ENCODE measurements at places on chromosomes 2 and 18. TPM values are rescaled to one million over a fixed set of nuclear protein-coding genes. Genes with fewer than 3 reads are reported as not detected.

DNA sequence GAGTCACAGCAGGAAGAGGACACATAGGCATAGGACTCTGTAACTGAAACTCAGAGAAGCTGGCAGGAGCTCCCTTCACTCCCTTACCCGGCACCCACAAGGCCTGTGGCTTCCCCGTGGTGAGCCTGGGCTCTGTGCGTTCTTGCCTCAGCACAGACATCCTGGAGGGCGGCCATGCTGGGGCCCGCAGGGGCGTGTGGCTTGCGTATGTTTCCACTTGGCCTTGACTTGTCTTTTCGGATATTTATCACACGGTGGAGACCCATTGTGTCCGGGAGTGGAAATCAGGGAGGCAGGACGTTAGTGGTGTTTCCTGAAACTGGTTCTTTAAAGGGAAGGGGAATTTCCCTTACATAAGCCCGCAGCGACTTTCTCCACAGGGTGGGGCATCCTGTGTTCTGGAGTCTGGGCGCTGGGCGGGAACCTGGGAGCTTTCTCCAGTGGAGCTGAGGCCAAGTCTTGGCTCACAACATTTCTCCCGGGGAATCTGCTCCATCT, 49.9 kb upstream of the EML6 start:
- H3K4me3 ChIP-seq: no peak overlapping the region
- no peaks in the 10 kb centered on the region for H3K36me3 ChIP-seq
- H3K27me3 ChIP-seq: no peaks in the 10 kb centered on the region
- peak overlapping the region; percentile 57 for H3K27ac ChIP-seq
- H3K4me1 ChIP-seq: peaks cover 10% of the 10 kb centered on the region
- DNase-seq: peak; percentile 90

- no peak overlapping the region for H3K4me3 ChIP-seq
- no peaks in the 10 kb centered on the region for H3K27me3 ChIP-seq
- H3K36me3 ChIP-seq: no peaks in the 10 kb centered on the region
- H3K27ac ChIP-seq: no peak overlapping the region
- no peak for DNase-seq
Observed at GRCh38 chr18:37521510-37522465, 43.8 kb downstream of the CELF4 start.

CHN1 gene
- 6.7 TPM for total RNA-seq

GRCh38 chr18:61149786-61150185, 183.4 kb upstream of the CDH20 start:
- no peak overlapping the region for H3K27ac ChIP-seq
- H3K36me3 ChIP-seq: no peaks in the 10 kb centered on the region
- no peak overlapping the region for H3K4me3 ChIP-seq
- no peak for DNase-seq
- peaks cover 3% of the 10 kb centered on the region for H3K27me3 ChIP-seq
- no peaks in the 10 kb centered on the region for H3K4me1 ChIP-seq

SERPINB11 gene
- total RNA-seq: not detected

PPIG gene
- 55.4 TPM for total RNA-seq

DNA sequence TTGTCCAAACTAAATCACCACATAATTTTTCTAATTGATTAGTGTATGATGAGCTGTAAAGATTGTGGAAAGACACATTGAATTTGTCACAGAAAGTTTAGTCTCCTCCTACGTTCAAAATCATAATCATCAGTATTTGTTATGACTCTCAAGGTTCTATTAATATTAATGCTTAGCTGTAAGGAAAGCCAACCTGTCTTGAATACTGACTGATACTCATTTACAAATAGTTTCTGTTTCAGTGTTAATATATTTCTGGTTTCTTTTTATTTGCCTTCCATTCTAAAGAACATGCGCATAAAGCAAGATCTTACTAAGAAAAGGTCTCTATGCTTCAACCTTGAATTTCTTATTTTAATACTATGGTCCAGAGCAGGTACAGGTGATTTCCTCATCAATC, 55.1 kb downstream of the CPS1 start:
- no peaks in the 10 kb centered on the region for H3K27me3 ChIP-seq
- DNase-seq: no peak
- H3K4me1 ChIP-seq: no peaks in the 10 kb centered on the region
- H3K27ac ChIP-seq: no peak overlapping the region

- H3K36me3 ChIP-seq: no peaks in the 10 kb centered on the region
- DNase-seq: no peak
- H3K27ac ChIP-seq: no peak overlapping the region
- no peak overlapping the region for H3K4me3 ChIP-seq
Observed at GRCh38 chr2:136052369-136053362, 65.3 kb downstream of the CXCR4 start.

GRCh38 chr2:235238537-235238936, 255.3 kb upstream of the AGAP1 start:
- DNase-seq: peak; percentile 74
- H3K36me3 ChIP-seq: no peaks in the 10 kb centered on the region
- no peak overlapping the region for H3K27ac ChIP-seq
- H3K4me3 ChIP-seq: no peak overlapping the region

DNA sequence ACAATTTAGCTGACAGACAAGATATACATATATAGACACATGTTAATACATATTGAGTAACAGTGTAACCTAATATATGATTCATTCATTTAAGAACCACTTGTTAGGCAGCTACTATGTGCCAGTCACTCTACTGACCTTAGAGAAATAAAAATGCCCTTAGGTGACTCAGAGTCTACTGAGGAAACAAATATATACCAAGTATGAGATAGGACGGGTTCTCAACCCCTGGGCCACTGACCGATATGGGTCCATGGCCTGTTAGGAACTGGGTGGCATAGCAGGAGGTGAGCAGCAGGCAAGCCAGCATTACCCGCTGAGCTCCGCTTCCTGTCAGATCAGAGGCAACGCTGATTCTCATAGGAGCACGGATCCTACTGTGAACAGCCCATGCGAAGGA, 14.8 kb downstream of the STRN start:
- no peak overlapping the region for H3K27ac ChIP-seq
- DNase-seq: no peak
- no peaks in the 10 kb centered on the region for H3K27me3 ChIP-seq
- no peaks in the 10 kb centered on the region for H3K36me3 ChIP-seq

DNA sequence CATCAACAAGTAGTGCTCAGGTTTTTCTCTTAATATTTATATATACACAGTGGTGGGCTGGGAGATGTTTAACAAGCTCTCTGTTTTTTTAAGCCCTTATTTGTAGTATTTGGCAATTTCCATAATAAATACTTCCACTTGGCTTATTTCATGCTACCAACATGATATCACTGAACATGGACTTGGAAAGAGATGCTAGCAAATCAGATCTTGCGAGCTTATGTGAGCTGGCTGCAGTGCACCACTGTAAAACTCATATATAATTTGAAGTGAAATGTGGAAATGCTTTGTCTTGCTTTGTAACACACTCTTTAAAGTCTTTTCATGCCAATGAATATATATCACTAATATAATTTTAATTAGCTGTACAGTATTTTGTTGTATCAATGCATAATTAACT, 155.7 kb downstream of the ALK start:
- peaks cover 3% of the 10 kb centered on the region for H3K4me1 ChIP-seq
- H3K4me3 ChIP-seq: no peak overlapping the region
- no peak for DNase-seq
- H3K27ac ChIP-seq: no peak overlapping the region

- no peak overlapping the region for H3K4me3 ChIP-seq
- no peak for DNase-seq
- H3K4me1 ChIP-seq: peaks cover 9% of the 10 kb centered on the region
- H3K36me3 ChIP-seq: no peaks in the 10 kb centered on the region
Observed at GRCh38 chr18:47915229-47915628, 15.2 kb downstream of the SMAD2 start.

GRCh38 chr2:224175538-224175937, 136.5 kb upstream of the SERPINE2 start:
- H3K27me3 ChIP-seq: no peaks in the 10 kb centered on the region
- peaks cover 2% of the 10 kb centered on the region for H3K4me1 ChIP-seq
- no peaks in the 10 kb centered on the region for H3K36me3 ChIP-seq
- H3K27ac ChIP-seq: no peak overlapping the region
- no peak for DNase-seq

DNA sequence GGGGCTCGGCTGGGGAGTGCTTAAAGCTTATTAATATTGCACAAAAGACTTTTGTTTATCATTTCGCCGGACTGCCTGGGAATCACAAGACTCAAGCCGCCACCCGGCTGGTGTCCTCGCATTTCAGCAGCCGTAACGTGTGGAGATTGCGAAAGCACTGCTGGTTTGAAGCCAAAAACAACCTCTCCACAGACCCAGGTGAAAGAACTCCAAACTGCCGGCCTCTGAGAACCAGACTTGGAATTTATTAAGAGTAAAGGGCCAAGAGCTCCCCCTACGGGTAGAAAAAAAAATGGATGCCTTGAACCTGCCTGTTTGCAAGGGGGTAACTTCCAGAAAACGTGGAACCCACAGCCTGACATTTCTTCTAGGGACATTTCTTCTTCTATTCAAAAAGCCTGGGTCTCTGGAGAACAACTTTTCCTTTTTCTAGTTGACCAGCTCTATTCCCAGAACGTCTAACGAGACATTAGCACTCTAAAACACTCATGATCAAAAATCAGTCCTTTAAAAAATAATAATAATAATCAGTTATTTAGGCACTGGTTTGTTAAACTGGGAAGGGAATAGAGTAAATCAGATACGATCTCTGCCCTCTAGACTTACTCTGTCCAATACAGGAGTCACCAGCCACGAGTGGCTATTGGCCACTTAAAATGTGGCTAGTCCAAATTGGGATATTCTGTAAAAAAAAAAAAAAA, 216.3 kb downstream of the C1D start:
- H3K4me3 ChIP-seq: no peak overlapping the region
- no peak overlapping the region for H3K27ac ChIP-seq
- DNase-seq: peak; percentile 95

GRCh38 chr2:195793881-195794280, 136.9 kb downstream of the SLC39A10 start:
- no peaks in the 10 kb centered on the region for H3K27me3 ChIP-seq
- H3K4me1 ChIP-seq: no peaks in the 10 kb centered on the region
- no peak overlapping the region for H3K4me3 ChIP-seq
- H3K27ac ChIP-seq: no peak overlapping the region
- H3K36me3 ChIP-seq: no peaks in the 10 kb centered on the region

NEU2 gene
- total RNA-seq: not detected

DNA sequence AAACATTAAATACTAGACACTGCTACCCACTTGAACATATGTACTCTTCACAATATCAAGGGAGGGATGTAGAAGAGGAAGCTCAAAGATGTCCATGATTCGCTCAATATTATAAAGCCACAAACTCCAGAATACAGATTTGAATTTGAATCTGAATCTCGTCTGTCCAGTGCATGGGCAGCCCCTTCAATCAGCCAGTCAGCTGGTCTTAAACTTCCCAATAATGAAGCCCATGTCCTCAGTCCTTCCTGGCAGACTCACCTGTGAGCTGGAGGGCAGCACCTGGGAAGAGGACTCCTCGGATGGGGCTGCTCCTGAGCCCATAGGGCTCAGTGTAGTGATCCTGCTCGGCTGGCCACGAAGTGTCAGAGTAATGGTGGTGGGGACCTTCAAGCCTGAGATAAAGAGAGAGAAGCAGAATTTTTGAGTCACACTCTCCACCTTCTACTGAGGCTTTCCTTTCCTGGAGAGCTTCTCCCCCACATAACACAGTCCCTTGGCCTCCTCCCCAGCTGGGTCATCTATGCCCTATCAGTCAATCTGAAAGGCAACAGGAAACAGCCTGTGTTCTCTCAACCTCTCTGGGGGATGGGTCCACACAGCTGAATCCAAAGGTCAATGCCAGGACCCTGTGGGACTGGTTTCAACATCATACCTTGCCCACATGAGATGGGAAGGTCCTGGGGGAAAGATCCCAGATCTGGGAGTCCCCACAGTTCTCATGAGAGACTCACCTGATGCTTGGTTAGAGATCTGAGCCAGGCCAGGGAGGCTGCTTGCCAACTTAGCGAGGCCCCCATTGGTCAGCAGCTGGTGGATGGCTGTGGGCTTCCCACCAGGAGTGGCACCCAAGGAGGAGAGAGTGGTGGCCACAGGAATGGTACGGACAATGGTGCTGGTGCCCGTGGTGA, 36.5 kb downstream of the KANSL3 start:
- no peak overlapping the region for H3K27ac ChIP-seq
- no peak for DNase-seq
- no peak overlapping the region for H3K4me3 ChIP-seq
- H3K36me3 ChIP-seq: no peaks in the 10 kb centered on the region
- no peaks in the 10 kb centered on the region for H3K4me1 ChIP-seq

SULT1C4 gene
- total RNA-seq: 13.2 TPM

DNA sequence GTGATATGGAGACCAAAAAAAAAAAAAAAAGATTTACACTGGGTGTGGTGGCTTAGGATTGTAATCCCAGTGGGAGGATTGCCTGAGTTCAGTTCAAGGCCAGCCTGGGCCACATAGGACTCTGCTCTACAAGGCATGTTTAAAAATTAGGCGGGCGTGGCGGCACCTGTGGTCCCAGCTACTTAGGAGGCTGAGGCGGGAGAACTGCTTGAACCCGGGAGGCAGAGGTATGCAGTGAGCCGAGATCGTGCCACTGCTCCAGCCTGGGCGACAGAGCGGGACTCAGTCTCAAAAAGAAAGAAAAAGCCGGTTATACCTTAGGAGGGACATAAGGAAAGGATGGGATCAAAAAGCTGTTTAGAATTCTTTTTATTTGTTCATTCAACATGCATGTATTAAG, 707 bp upstream of the SPDYA start:
- no peak overlapping the region for H3K4me3 ChIP-seq
- no peak for DNase-seq
- no peak overlapping the region for H3K27ac ChIP-seq
- H3K36me3 ChIP-seq: no peaks in the 10 kb centered on the region
- H3K27me3 ChIP-seq: no peaks in the 10 kb centered on the region
- H3K4me1 ChIP-seq: no peaks in the 10 kb centered on the region

GRCh38 chr18:12554796-12555388, 103.0 kb downstream of the SPIRE1 start:
- no peaks in the 10 kb centered on the region for H3K36me3 ChIP-seq
- H3K27me3 ChIP-seq: no peaks in the 10 kb centered on the region
- no peak overlapping the region for H3K4me3 ChIP-seq

- no peaks in the 10 kb centered on the region for H3K27me3 ChIP-seq
- no peaks in the 10 kb centered on the region for H3K36me3 ChIP-seq
- no peak overlapping the region for H3K4me3 ChIP-seq
- H3K27ac ChIP-seq: no peak overlapping the region
Observed at GRCh38 chr2:43408407-43409160, 182.2 kb upstream of the ZFP36L2 start.

GRCh38 chr2:219437690-219438206, 3.1 kb downstream of the SPEG start:
- H3K36me3 ChIP-seq: no peaks in the 10 kb centered on the region
- no peak overlapping the region for H3K27ac ChIP-seq
- DNase-seq: no peak

GRCh38 chr2:18651842-18652774, 62.7 kb upstream of the NT5C1B start:
- no peaks in the 10 kb centered on the region for H3K4me1 ChIP-seq
- no peak overlapping the region for H3K27ac ChIP-seq
- H3K4me3 ChIP-seq: no peak overlapping the region
- no peaks in the 10 kb centered on the region for H3K27me3 ChIP-seq

Data from ovary (tissue), 10 donors.